Prostate gland (tissue), 2 donors: ENCODE measurements at places on chromosomes 7 and 10.

GRCh38 chr10:21764466-21765189 is 230.6 kb downstream of the MLLT10 start:
- no peaks in the 10 kb centered on the region for H3K4me1 ChIP-seq
- no peak overlapping the region for H3K4me3 ChIP-seq
- no peaks in the 10 kb centered on the region for H3K27me3 ChIP-seq
- H3K36me3 ChIP-seq, result no peaks in the 10 kb centered on the region
- no peak overlapping the region for H3K27ac ChIP-seq

GRCh38 chr10:118173296-118173695 is 126.6 kb upstream of the RAB11FIP2 start:
- no peak overlapping the region for H3K27ac ChIP-seq
- no peak overlapping the region for H3K4me3 ChIP-seq
- H3K36me3 ChIP-seq, result no peaks in the 10 kb centered on the region

DNA sequence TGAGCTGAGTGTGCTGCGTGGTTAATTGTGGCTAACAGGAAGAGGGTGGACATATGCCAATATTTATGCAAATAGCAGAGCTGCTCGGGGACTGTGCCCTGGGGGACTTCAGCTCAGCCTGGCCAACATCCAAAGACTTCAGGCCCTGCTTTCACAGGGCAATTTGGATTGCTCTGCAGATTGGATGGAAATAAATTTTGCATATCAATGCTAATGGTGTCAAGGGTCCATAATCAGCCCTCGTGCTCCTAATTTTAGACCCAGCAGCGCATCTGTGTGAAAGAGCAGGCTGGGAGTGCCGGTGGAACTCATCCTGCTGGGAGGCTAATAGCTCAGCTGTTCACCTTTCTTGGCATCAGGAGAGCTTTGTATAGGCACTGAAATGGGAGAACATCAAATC is 270.1 kb downstream of the TCERG1L start:
- no peak overlapping the region for H3K4me3 ChIP-seq
- no peak overlapping the region for H3K27ac ChIP-seq
- H3K27me3 ChIP-seq, result no peaks in the 10 kb centered on the region
- no peaks in the 10 kb centered on the region for H3K36me3 ChIP-seq

GRCh38 chr7:95421847-95422444 is 12.9 kb downstream of the PON2 start:
- no peaks in the 10 kb centered on the region for H3K27me3 ChIP-seq
- no peak for DNase-seq
- no peak overlapping the region for H3K27ac ChIP-seq
- no peaks in the 10 kb centered on the region for H3K4me1 ChIP-seq

DNA sequence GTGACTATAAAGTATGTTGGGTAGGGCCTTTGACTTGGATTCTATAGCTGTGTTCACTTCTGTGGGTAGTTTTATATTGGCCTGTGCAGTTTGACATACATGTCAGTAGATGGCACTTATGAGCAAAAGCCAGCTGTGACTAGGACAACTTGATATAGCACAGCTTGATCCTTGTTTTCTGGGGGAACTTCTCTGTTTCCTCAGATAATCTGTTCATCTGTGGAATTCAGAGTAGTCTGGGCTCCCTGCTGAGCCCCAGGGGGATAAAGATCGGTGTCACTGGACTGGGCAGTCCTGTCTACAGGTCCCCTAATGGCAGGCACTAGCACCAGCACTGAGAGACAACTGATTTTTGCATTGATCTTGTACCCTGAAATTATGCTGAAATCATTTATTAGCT is 25.4 kb downstream of the CYP2C9 start:
- H3K4me1 ChIP-seq, result no peaks in the 10 kb centered on the region
- H3K27me3 ChIP-seq, result no peaks in the 10 kb centered on the region
- no peak overlapping the region for H3K27ac ChIP-seq
